H7 (cell line): ENCODE measurements at places on chromosomes 3 and 15. TPM values are rescaled to one million over a fixed set of nuclear protein-coding genes. Genes with fewer than 3 reads are reported as not detected.

The MUSTN1 gene
- 0.63 and 0.97 TPM in 2 replicates for total RNA-seq

The ANKRD63 gene
- 0.22 and 0.45 TPM in 2 replicates for total RNA-seq

The XPC gene
- total RNA-seq: 23.9 and 31.0 TPM in 2 replicates

The GPR62 gene
- 0.14 TPM in 1 of 2 replicates, not detected in the other for total RNA-seq

The GOLGA8J gene
- total RNA-seq: 0.24 TPM in 1 of 2 replicates, not detected in the other

DNA sequence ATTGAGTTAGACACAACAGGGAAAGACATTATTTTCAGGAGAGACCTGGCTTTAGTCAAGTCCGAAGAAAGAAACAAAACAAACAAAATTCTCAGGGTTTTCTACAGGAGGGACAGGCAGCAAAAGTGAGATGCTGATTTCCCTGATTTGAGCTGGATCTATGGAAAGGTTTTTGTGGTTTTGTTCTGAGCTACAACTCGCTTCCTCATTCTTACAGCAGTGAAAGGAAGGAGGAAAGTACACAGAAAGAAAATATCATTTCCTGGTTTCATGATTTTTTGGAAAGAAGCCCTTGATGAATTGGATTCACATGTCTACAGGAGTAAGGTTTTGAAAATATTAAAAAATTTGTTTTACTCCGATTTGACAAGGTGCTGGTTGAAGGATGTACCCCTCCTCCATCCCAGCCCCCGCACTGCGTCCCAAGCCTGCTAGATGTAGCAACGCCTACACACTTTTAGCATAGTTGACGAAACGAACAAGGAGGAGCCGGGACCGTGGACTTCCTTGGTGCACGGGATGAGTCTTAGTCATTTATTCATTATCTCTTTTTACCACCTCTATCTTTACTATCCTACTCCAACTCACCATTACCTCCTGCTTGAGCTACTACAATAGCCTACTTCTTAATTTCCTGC lies 10.8 kb downstream of the PRICKLE2 start:
- no peak for DNase-seq

- no peak for DNase-seq
These were observed 37.4 kb downstream of the POLQ start for GRCh38 chr3:121508389-121508788.

DNA sequence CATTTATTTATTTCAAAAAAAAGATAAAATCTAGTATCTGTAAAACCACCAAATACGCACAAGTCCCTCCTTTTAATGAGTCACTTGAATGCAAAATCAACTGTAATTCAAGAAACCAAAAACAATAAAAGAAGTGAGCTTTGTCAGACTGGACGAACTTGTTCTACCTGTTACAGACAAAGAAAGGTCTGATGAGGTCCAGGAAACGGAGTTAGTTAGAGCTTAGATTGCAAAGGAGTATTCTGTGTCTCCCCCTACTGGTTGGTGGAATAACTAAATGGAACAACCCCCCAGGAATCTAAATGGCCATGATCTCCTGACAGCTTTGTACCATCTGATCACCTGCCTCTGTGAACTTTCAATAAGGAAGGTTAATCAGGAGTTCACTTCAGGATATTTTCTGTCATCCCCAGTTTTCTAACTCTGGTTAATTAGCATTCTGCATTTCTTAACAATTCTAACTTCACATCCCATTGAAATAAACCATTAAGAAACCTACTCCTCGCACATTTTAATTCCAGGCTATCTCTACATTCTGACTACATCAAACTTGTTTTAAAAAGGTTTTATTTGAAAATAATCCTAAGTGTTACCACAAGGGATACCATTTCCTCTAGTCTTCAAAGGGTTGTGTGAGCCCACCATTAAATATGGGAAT lies 333.0 kb upstream of the SATB1 start:
- DNase-seq: peak; percentile 1

DNA sequence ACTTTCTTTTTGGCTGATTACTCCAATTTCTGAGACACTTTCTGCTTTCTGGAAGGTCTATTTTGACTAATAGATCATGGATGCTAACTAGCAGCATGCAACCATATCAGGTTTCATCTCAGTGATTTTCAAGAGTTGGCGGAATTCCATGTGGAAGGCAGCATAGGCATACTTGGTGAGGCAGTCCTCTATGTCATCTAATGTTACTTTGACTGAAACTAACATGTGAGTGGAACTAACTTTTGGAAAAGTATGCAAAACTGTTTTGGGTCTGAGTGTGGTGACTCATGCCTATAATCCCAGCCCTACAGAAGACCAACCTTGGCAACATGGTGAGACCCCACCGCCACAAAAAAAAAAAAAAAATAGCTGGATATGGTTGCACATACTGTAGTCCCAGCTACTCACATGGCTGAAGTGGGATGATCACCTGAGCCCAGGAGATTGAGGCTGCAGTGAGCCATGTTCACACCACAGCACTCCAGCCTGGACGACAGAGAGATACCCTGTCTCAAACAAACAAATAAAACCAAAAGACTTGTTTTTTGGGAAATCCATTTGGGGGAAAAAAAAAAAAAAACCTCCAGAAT lies 1033.7 kb downstream of the ROBO1 start:
- DNase-seq: no peak

DNA sequence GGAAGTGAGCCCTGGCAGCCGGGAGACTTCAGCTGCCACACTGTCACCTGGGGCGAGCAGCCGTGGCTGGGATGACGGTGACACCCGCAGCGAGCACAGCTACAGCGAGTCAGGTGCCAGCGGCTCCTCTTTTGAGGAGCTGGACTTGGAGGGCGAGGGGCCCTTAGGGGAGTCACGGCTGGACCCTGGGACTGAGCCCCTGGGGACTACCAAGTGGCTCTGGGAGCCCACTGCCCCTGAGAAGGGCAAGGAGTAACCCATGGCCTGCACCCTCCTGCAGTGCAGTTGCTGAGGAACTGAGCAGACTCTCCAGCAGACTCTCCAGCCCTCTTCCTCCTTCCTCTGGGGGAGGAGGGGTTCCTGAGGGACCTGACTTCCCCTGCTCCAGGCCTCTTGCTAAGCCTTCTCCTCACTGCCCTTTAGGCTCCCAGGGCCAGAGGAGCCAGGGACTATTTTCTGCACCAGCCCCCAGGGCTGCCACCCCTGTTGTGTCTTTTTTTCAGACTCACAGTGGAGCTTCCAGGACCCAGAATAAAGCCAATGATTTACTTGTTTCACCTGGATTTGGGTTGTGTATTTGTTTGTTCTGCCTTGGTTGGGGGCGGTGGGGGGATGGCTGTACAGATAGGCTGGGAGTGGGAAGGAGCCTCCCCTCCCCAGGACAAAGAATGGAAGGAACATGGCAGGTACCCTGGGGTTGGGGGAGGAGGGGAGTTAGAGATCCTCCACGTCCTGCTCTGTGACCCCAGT lies 2.9 kb upstream of the GRM2 start:
- peak; percentile 73 for DNase-seq

- DNase-seq: no peak
These were observed 21.6 kb downstream of the SLCO3A1 start for GRCh38 chr15:91874992-91875660.

GRCh38 chr3:5021116-5022092 lies 42.2 kb downstream of the BHLHE40 start:
- DNase-seq: no peak

GRCh38 chr15:27820722-27821121 lies 278.4 kb downstream of the OCA2 start:
- DNase-seq: no peak

DNA sequence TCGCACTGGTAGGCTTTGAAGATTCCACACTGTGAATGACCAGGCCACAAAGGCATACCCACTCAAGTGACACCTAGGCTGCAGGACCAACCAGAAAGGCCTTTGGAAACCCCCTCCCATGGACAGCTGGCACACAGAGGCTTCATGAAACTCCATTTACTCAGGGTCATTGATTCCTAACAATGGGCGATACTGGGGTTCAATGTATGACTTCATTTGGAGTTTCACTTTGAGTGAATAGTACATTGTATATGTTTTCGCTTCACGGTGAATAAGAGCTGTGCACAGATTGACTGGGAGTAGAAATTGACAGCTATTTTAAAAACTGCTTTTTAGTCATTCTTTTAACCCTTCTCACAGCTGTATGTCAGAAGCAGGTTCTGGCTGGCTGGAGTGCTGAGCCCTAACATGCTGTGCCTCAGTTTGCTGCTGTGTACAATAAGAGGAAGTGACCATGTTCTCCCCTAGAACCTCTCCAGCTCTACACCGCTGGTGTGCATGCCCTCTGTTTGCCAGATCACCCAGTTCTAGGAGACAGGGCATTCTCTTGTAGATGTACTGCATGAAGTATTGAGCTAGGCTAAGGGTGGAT lies 15.4 kb upstream of the CX3CR1 start:
- no peak for DNase-seq

DNA sequence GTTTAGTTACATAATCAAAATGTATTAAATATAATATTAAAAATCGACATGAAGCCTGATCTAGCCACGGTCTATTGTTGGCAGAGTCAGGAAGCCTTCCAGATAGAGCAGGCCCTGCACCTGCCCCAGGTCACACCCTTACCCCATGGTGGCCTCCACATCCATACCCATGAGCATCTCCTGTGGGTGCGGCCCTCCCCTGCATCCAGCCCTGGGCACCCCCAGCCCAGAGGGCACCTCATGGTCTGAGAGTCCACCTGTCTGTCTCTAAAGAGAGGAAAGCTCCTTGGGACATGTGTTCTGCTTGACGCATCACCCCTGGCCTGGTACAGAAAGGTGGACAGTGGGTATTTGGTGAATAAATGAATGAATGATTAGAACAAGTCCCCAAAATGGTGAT lies 37.2 kb upstream of the CSPG4 start:
- DNase-seq: no peak

DNA sequence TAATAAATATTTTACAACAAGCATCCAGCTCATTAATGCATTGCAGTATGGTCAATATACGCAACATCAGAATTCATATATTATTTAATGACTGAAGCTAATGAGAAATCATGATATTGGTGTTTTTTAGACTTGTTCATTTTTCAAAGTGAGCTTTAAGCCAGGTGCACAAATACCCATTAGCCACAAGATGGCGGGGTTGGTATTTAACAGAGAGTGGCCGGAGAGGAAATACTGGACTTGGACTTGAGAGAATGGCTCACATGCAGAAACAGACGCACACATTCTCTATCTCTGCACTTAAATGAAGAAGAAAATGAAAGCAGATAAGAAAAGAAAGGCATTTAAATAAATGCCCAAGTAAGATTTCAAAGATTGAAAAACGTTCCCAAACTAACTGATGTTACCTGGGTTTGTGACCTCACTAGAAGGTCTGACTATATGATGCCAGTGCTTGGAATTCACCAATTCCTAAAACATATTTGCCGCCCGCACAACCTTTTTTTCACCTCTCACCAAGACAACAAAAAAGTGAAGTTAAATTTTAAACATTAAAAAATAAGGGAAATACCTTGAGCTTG lies 21.2 kb upstream of the CRBN start:
- peak; percentile 14 for DNase-seq

DNA sequence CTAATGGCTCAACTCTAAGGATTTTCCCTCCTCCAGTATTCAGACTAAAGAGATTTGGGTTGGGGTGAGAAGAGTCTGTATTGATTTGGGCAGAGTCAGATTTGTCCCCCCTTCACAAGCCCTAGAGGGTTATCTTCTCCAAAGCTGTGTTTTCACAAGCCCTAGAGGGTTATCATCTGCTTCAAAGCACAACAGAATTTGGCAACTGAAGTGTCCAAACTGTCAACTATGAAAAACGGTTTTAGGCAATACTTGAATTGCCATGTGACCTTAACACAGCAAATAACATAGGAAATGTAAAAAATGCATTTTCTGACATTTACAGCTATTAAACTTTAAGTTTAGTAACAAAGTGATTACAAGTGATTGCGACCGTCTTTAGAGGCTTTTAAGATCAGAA lies 119.9 kb downstream of the IMPG2 start:
- no peak for DNase-seq

DNA sequence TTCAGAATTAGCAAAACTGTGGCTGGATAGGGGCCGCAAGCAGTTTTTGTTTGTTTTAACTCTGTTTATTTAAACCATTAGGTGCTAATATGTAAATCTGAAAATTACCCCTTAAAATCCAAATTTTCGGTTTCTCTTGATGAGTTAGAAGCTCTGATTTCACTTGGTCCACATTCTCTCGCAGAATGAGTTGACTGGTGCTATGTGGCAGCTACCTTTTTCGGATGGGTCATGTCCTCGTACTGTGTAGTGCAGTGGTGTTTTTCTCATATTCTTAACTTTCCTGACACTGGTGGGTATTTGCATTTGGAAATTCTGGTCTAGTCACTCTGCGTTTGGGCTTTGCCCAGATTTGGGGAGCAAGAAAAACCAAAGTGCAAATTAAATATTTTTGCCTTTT lies 87.1 kb downstream of the DIPK2A start:
- DNase-seq: no peak

DNA sequence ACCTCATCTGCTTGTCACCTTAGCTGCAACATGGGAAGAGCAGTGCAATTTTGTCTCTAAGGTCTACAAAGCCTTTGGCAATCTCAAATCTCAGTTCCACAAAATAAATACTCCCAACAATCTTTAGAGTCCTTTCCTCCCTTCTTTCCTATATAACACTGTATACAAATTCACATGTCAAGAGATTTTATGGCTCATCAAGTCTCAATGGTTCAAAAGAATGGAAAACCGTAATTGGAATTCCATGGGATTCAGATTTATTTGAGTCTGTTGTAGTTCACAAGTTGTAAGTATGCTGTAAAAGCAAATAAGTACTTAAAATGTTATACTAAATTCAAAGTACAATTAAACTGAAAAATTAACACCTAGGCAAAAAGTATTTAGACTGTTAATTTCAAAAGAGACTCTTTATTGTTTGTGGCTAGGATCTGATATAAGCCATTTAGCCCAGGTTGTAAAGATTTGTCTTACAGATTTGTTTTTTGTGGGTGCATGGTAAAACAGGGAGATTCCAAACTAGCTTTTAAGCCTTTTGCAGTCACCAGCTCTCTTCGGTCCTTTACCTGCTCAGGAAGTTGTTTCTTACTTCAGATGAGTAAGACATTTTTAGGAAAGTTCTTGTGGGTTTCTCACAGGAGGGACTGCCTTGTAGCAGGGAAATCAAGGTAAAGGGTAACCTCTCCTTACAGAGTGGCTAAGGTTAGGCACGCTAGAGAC lies 50.1 kb downstream of the CMSS1 start:
- DNase-seq: no peak

DNA sequence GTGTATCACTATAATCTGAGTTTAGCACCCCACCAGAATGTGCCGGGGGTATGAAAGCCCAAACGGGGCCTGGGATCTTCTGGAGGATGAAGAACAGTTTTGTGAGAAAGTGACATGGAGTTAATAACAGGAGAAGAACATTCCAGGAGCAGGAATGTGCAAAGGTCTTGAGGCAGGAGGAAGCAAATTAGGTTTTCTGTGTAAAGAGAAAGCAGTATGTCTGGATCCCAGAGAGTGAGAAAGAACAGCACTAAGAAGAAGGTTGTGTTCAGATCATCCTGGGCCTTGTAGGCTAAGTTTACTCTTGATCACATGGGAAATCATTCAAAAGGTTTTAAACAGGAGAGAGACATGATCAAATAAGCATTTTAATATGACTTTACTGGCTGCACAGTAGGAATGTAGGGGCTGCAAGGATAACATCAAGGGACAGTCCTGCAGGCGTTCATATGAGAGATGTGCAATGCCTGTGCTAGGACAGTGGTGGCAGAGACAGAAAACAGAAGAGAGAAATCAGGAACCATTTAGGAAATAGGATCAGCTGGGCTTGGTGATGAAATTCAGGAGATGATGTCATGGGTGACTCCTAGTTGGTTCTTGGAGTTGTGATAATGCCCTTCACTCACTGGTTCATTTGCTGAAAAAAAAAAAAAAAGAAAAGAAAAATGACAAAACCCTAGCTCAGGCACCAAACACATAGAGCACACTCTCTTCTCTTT lies 113.5 kb downstream of the TNIK start:
- DNase-seq: no peak
